ENCODE measurements at places on chromosomes 2 and 18.

DNA sequence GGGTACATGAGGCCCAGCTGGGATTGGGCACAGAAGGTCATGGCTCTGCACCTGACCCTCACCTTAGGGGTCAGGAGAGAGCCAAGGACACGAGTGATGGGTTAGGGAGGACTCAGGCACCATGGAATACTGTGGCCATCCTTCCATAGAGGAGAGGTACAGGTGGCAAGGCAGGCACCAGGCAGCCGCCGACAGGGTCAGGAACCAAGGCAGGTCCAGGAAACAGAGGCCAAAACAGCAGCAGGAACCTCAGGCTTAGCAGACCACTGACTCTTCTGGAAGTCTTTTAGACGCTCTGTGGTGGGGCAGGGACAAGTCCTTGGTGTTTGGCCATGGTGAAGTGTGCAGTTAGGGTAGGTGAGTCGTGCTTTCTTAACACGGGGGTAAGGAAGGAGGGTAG, 128.0 kb downstream of the NEDD4L start:
- DNase-seq, result no peak

- DNase-seq, result no peak
Observed at GRCh38 chr18:78659057-78659456, 320.6 kb upstream of the SALL3 start.

GRCh38 chr2:86284401-86284841, 53.0 kb downstream of the REEP1 start:
- no peak for DNase-seq

DNA sequence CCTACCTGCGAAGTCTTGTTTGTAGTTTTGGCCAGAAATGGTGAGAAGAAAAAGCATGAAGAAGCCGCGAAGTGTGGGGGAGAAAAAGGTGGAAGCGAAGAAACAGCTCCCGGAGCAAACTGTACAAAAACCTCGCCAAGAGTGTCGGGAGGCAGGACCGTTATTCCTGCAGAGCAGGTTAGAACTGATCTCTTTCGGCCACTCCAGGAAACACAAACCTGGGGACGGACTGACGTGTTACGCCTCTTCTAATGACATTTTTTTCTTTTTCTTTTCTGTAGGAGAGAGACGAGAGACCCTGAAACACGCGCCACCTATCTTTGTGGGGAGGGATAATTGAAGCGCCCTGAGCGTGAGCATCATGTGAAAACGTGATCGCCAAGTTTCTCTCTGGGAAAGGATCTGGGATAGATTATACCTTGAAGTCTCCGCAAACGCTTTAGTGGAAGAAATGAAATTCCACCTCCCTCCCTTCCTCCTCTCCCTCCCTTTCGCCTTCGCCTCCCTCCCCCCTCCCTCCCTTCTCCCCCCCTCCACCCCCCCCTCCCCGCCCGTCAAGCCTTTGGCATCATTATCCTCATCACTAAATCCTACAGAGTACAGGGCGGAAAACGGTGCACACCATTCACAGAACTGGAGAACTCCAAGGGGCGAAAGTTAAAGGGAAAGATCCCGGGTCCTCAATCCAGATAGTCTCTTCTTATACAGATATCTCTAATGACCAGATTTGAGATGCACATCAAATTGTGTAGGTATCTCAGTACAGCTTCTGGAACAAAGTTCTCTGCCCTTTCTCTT, at the start of gene ZEB2:
Gene ZEB2 (minus strand): TSS at position 186 of the 798 bp plus-strand sequence. CDS start 2,769 bp downstream, outside the sequence.
- no peak for DNase-seq

DNA sequence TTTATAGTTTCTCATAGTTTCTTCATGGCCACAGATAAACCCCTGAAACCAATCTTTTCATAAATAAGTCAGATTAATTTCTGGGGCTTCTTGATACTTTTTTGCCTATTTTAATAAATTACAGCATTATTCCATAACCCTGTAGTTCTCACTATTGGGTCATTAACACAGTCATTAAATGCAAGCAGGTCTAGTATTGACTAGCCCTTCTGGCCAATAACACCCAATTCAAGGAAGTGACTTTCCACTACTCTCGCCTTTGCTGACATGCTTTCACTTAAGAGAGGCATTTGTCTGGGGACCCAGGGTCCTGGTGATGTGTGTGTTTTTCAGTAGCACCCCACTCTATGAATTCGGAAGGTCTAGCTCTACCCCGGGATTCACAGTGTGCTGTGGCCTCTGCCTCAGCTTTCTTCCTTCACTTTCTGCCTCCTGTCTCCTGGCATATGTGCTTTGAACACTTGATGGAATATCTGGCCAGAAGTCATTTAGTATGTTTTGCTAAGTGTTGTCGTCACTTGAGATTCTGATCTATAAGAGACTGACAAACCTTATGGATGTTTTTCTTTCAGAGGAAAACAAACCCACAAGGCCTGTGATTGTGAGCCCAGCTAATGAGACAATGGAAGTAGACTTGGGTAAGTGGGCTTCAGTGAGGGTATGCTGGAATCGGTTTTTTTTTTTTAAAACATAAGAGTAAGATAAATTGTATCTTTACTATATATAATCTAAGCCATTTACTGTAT, 18.6 kb upstream of the IL1RL2 start:
- DNase-seq, result no peak

GRCh38 chr2:164841719-164842623, at the start of gene COBLL1:
COBLL1 (minus strand) TSS chr2:164841823; CDS start chr2:164841196, 627 bp downstream.
- DNase-seq, result peak; percentile 61

GRCh38 chr2:45433363-45433762, 177.7 kb downstream of the SRBD1 start:
- DNase-seq, result no peak

- no peak for DNase-seq
Observed at GRCh38 chr2:84083984-84084383, 375.1 kb downstream of the SUCLG1 start.

- no peak for DNase-seq
Observed at GRCh38 chr18:78407466-78407844, 572.2 kb upstream of the SALL3 start.

GRCh38 chr2:161237392-161238264, 70.6 kb upstream of the PSMD14 start:
- peak; percentile 4 for DNase-seq

- DNase-seq, result no peak
Observed at GRCh38 chr2:883803-884748, 66.6 kb upstream of the SNTG2 start.

- no peak for DNase-seq
Observed at GRCh38 chr2:230990131-230990898, 5.6 kb upstream of the SPATA3 start.

DNA sequence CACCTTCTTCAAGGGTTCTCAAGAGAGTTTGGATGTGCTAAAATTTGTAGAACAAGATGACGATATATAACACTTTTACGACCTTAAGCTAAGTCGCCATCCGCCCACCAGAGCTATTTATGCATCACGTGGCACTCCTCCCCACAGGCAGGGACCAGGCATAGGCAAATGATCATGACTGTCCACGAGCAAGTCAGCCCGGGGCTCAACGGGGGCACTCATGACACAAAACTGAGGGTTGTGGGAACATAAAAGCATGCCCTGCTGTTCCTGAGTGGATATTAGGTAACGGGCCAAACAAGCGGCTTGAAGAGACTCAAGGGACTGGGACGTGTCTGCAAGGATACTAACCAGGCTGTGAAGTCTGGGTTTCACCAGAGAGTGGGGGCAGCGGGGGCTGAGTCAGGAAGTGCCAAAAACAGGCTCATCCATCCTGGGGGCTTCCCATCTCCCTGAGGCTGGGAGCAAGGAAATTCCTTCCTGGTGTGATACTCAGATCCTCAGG, 58.1 kb downstream of the FAM178B start:
- DNase-seq, result no peak

DNA sequence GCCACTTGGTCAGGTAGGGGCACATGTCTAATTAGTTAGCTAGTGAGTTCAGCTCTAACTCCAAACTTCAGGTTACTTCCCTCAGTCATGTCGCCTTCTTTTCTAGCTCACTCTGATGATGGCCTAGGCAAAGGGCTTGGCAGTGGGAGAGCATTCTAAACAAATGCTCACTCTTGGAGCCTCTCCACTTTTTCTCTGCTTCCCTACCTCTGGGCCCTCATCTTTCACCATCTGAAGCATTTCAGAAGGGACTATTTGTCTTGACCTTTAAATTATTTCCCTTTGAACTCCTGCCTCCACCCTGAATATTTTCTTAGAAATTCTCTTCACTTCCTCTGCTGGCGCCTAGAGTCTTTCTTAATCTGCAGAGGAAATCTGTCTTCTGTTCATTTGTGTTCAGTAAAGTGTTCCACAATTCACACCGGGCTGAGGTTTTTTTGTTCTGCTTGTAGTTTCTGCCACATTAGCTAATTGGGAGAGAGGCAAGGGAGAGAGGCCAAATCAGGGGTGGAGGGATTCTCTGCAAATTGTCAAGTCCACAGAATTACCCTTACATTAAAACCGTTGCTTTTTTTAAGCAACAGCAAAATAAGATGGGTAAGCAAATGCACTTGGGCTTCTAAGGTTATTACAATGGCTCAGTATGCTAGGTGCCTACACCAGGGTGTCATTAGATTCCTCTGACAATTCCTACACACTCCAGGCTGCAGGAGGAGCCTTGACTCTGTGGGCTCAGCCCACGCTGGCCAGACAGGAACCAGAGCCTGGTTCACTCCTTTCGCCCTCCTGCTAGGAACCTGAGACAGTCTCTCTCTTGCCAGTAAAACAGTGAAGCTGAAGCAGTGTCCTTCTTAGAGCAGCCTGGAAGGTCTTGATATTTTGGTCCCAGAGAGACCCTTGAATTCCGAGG, 5.5 kb downstream of the MSGN1 start:
- DNase-seq, result no peak

DNA sequence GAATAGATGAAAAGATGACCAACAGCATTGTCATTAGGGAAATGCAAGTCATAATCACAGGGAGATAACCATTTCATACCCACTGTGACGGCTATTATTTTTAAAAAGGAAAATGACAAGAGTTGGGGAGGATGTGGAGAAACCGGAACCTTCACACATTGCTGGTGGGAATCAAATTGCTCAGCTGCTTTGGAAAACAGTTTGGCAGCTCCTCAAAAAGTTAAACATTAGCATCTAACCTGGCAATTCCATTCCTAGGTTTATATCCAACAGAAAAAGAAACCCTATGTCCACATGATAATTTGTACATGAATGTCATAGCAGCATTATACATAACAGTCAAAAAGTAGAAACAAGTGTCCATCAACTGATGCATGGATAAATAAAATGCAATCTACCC, 58.2 kb downstream of the KCNG3 start:
- DNase-seq, result no peak

DNA sequence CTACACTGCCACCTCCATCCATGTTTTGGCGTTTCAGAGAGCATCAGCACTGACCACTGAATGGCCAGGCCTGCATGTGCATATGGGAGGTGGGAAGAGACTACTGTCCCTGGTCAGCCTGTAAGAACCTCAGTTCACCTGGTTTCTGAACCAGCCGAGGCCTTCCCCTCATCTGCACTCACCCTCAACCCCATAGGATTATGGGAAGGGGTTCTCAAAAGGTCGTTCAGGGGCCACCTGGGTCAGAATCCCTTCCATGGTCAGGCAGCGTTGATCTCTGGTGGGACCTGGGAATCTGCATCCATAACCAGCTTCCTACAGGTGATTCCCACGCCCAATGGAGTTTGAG, 36.7 kb downstream of the TET3 start:
- no peak for DNase-seq

DNA sequence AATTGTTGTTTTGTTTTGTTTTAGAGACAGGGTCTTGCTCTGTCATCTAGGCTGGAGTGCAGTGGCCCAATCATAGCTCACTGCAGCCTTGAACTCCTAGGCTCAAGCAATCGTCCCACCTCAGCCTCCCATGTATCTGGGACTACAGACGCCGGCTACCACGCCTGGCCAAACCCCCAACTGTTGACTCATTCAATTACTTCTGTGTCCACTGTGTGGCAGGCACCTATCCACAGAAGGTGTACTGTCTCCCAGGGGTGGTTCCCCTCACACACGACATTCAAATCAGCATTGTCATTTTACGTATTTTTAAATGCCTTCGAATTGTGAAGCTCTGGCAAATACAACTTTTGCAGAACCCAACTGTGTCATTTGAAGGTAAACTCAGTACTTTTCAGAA, 188.0 kb upstream of the REV1 start:
- no peak for DNase-seq

GRCh38 chr2:190207930-190208329, 111.7 kb downstream of the HIBCH start:
- no peak for DNase-seq

DNA sequence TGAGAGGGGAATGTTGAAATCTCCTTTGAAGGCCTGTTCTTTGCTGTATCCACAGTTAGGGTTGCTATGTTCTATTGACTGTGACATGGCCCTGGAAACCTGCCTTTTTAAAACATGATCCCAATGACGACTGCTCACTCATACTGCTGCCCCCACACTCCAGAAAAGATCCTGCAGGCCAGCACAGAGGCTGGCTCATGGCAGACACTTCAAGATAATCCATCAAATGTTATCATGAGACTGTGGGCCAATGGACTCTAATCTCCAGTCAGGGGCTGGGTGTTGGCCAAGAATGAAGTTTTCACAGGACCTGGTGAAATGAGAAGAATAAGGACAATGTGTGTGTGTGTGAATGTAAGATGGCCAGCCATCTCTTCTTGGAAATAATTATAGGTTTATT, 59.0 kb upstream of the THOC1 start:
- no peak for DNase-seq

GRCh38 chr2:207385903-207386302, 143.9 kb upstream of the CREB1 start:
- DNase-seq, result no peak

DNA sequence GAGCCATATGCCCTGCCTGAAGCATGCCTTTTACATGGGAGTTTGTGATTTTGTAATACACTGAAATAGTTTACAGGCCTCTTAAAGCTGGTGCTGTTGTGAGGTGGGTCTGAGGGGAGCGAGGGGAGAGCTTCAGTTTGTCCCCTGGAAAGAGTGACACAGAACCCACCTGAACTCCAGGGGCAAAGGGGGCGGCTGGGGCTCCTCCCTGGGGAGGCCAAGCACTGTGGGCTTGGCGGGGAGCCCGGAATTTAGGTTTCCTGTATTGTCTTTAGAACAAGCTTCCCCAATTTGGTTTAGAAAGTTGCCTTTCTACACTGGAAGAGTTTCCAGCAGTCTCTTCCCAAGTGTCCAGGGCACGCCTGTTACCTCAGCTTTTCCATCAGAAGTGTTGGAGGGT, 75.7 kb downstream of the VAPA start:
- no peak for DNase-seq

- DNase-seq, result no peak
Observed at GRCh38 chr18:78978349-78979055, 1.1 kb upstream of the SALL3 start.
